ENCODE measurements at places on chromosomes 2 and 18. TPM values are rescaled to one million over a fixed set of nuclear protein-coding genes. Genes with fewer than 3 reads are reported as not detected.

PCARE gene
- total RNA-seq, result 0.18 TPM

NTSR2 gene
- not detected for total RNA-seq

CPO gene
- total RNA-seq, result not detected

TMEM150A gene
- total RNA-seq, result 20.2 TPM
